Prostate gland (tissue), 2 donors: ENCODE measurements at places on chromosomes 6 and 20. TPM values are rescaled to one million over a fixed set of nuclear protein-coding genes. Genes with fewer than 3 reads are reported as not detected.

DNA sequence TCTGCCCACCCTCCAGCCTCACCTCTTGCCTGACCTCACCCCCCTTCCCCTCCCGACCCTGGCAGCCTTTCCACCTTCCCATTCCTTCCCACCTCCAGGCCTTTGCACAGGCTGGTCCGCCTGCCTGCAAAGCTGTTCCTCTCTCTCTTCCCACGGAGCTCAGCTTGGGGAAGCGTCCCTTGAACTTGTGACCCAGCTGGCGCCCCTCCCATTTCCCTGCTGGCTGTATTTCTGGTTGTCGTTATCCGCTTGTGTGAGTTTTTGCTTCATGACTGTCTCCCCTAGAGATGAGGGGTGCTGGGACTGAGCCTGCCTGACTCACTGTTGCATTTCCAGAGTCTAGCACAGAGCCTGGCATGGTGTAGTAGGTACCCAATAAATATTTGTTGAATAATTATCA is 32.5 kb downstream of the VSTM2L start:
- no peak overlapping the region for H3K27ac ChIP-seq
- H3K4me1 ChIP-seq: no peaks in the 10 kb centered on the region
- H3K4me3 ChIP-seq: no peak overlapping the region
- H3K27me3 ChIP-seq: no peaks in the 10 kb centered on the region
- no peaks in the 10 kb centered on the region for H3K36me3 ChIP-seq

DNA sequence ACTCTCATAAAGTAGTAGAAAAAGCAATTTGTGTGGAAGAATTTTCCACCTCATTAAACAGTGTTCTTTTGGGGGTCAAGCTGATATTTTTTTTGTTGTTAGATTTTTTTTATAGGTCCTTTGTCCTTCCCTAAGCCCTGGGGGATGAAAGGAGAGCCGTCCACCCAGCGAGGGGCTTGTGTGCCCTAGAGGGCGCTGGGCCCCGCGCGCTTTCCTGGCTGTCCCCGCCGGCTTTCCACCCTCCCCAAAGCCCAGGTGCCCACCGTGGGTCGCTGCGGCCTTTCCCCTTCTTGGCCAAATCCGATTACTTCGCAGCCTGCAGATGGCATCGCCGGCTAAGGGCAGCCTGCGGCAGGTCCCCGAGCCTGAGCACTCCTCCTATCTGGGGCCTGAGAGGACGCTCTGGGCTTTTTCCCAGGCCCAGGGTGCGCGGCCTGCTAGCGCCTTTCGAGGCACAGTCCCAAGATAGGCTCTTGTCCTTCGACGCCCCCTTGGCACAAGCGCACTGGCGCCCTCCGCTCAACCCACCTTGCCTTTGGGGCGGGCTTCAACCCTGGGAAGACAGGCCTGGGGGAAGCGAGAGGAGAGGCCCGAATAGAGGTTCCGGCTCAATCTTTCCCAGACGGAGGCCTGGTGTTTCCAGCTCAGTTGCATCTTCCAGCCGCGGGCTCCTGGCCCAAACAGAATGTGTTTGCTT is 33.6 kb downstream of the TFAP2A start:
- no peak overlapping the region for H3K4me3 ChIP-seq
- H3K27ac ChIP-seq: no peak overlapping the region
- H3K4me1 ChIP-seq: no peaks in the 10 kb centered on the region
- H3K36me3 ChIP-seq: no peaks in the 10 kb centered on the region
- no peaks in the 10 kb centered on the region for H3K27me3 ChIP-seq

- H3K36me3 ChIP-seq: no peaks in the 10 kb centered on the region
- no peak overlapping the region for H3K4me3 ChIP-seq
- H3K27ac ChIP-seq: no peak overlapping the region
- no peaks in the 10 kb centered on the region for H3K27me3 ChIP-seq
Measured at GRCh38 chr6:114936080-114936479, 593.3 kb upstream of the HS3ST5 start.

- no peaks in the 10 kb centered on the region for H3K36me3 ChIP-seq
- peak within 1 kb of the TSS; percentile 13 for H3K27ac ChIP-seq
- no peaks in the 10 kb centered on the region for H3K27me3 ChIP-seq
Measured at GRCh38 chr6:89117211-89118108, at the start of gene SRSF12. TSS of gene SRSF12 (minus strand) at chr6:89118071. CDS start at chr6:89117887, 184 bp downstream.

- H3K4me1 ChIP-seq: no peaks in the 10 kb centered on the region
- no peaks in the 10 kb centered on the region for H3K36me3 ChIP-seq
- peak overlapping the region; percentile 61 for H3K4me3 ChIP-seq
- no peaks in the 10 kb centered on the region for H3K27me3 ChIP-seq
Measured at GRCh38 chr6:138162111-138162954, 594 bp downstream of the ARFGEF3 start.

DNA sequence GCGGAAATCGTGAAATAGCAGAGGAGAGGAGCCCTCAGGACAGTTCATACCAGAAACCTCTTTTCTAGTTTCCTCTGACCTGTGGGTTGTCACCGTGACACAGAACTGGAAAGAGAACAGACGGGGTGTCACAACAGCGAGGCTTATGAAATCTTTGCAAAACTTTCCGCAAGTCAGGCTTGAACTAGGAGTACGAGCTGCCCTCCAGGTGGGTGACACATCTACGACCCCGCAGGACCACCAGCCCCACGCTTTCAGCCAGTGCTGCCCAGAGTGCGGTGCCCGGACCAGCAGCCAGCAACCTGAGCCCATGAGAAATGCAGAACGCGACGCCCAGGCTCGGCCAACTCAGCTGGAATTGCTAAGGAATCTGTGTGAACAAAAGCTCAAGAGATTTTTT is 30.8 kb downstream of the WRNIP1 start:
- no peaks in the 10 kb centered on the region for H3K4me1 ChIP-seq
- no peak overlapping the region for H3K4me3 ChIP-seq
- H3K27ac ChIP-seq: no peak overlapping the region
- no peaks in the 10 kb centered on the region for H3K36me3 ChIP-seq
- H3K27me3 ChIP-seq: no peaks in the 10 kb centered on the region

DNA sequence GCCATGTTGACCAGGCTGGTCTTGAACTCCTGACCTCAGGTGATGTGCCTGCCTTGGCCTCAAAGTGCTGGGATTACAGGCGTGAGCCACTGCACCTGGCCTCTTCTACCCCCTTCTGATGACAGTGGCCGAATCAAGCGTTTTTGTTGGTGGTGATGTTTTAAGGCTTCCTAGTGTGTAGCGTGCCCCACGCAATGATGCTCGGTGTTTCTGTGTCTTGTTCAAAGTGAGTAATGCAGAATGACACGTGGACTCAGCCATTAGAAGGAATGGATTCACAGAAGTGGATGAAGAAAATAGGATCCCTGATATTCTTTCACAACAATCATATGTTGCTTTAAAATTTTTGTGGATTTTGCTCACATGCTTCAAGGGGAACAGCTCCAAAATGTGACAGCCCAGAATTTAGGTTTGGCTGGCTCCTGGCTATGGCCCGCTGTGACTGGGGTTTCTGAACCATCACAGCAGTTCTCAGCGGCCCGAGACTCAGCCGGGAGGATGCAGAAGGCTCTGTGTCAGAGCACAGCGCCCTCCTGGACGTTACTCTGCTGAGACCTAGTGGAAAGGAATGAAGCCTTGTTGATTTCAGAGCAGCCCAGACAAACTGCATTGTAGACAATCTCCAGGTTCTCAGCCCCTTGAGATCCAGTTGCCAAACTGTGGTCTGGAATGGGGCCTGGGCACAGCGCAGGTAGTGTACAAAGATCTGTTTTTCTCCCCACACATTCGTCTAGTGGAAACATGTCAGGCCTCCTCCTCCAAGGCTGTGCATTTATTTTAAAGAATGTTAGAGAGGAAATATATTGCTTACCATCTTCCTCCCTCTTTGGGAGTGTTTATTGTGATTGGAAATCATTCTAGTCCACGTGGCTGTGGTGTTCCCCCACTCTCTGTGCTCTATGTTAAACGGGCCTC is 57.6 kb upstream of the TIAM2 start:
- no peak overlapping the region for H3K27ac ChIP-seq
- no peak overlapping the region for H3K4me3 ChIP-seq
- no peak for DNase-seq
- H3K4me1 ChIP-seq: no peaks in the 10 kb centered on the region
- H3K27me3 ChIP-seq: no peaks in the 10 kb centered on the region

DNA sequence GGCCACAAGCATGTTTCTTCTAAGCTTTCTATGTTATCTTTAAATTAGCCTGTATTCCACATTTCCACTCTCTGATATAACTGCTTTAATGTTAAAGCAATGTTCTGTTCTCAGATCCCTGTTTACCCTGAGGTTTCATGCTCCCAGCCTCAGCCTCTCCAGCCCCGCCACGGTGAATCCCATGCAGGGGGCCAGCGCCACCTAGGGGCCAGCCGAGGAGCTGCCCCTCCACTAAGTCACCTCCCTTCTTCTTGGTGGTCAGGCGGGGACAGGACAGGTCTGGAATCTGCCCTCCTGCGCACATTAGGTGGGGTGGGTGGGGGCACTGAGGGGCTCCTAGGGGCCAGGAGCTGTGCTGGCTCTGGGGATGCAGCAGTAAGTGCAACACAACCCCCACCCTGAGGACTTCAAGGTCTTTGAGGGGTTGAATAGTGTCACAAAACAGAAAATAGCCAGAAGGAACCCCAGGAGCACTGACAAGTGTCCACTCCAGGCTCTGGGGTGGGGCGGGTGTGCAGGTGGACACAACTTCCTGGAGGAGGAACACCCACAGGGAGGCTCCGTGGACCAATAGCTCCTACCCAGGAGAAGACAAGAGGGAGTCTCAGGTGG is 61.6 kb downstream of the RAB44 start:
- no peaks in the 10 kb centered on the region for H3K27me3 ChIP-seq
- peak; percentile 80 for DNase-seq
- no peaks in the 10 kb centered on the region for H3K36me3 ChIP-seq
- H3K27ac ChIP-seq: no peak overlapping the region

DNA sequence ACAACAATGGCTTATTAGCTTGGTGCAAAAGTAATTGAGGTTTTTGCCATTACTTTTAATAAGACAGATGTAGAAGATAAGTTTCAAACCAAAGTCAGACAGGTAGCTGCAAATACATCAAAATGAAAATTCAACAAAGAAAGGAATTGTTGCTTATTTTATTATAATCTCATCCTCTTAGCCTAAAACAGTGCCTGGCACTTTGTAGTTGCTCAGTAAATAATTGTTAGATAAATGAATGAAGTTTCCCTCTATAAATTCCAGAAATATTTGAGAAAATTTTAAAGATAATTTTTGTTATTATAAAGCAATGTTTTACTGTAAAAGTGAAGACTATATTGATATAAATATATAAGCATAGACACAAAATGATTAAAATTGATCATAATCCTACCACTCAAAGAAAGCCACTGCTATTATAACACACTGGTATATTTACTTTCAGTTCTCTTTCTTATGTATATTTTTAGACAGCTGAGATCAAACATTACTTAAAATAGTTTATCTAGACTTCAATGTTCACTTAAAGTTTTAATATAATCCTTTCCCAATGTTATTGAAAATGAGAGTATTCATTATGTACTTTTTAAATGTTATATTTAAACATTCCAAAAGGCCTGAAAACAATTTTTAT is 42.5 kb downstream of the SESN1 start:
- H3K4me3 ChIP-seq: no peak overlapping the region
- no peaks in the 10 kb centered on the region for H3K4me1 ChIP-seq
- DNase-seq: no peak
- H3K27ac ChIP-seq: no peak overlapping the region

DNA sequence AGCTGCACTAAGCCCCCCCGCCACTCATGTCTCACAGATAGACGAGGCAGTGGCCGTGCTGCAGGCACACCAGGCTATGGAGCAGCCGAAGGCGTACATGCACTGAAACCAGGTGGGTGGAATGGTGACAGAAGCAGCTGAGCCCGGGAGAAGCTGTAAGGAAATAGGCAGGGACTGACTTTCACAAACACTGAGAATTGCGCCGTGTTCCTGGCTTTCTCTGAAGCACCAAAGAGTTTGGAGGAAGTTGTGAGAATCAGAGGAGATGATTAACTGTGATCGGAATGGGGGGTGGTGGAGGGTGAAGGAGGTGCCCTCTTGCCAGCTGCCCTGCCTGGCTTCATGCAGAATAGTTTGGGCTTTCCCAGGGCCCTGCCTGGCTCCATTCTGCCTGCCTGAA is 21.6 kb downstream of the TOMM34 start:
- H3K27ac ChIP-seq: no peak overlapping the region
- no peak overlapping the region for H3K4me3 ChIP-seq
- no peaks in the 10 kb centered on the region for H3K27me3 ChIP-seq
- no peaks in the 10 kb centered on the region for H3K36me3 ChIP-seq

DNA sequence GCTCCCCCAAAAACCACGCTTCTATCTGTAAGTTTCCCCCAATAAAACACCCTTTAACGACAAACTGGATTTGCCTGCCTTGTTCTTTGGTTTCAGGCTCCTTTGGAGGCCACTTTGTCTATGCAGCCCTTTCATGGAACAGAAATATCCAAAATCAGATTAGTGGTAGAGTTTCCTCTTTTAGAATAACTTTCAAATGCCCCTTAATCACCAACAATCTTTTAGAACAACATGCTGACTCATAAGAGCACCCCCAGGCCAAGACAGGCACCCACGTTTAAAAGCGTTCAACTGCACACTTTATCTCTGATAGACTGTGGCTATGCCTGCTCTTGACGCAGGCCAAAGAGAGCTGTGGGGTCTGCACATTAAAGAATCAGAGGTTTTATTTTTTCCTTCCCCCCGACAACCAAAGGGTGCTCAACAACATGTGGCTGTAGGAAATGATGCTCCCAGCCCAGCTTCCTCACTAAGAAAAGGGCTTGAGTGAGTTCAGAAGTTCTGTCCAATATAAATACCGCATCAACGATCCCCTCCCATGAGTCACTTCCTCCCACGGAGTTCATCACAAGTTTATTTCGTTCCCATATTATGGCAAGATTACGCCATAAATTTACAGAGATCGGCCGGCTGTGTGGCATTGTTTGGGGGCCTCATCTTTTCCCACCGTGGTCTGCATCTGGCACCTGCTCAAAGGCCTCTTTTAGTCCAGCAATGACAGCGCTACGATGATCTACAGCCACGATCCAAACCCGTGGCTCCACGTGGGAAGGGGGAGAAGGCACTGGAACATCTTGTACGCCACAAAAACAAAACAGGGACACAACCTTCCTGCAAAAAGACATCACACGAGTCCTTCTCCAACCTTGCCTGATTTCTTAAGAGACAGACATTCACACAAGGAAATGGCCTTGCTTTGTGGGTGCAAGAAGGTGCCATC is 88.8 kb upstream of the NFATC2 start:
- H3K4me1 ChIP-seq: no peaks in the 10 kb centered on the region
- DNase-seq: peak; percentile 71
- no peaks in the 10 kb centered on the region for H3K36me3 ChIP-seq
- H3K27me3 ChIP-seq: no peaks in the 10 kb centered on the region
- peak overlapping the region; percentile 81 for H3K27ac ChIP-seq

Gene ARHGAP40
- total RNA-seq: 0.85 TPM

Gene ZNF334
- 7.8 TPM for total RNA-seq

Gene SH3BGRL2
- total RNA-seq: 26.8 TPM

Gene LY6G6C
- total RNA-seq: not detected

Gene HUS1B
- 6.1 TPM for total RNA-seq
